ENCODE measurements at places on chromosomes 5 and 9.

- DNase-seq, result no peak
These were observed 10.4 kb downstream of the ISOC1 start for GRCh38 chr5:129104915-129105455.

DNA sequence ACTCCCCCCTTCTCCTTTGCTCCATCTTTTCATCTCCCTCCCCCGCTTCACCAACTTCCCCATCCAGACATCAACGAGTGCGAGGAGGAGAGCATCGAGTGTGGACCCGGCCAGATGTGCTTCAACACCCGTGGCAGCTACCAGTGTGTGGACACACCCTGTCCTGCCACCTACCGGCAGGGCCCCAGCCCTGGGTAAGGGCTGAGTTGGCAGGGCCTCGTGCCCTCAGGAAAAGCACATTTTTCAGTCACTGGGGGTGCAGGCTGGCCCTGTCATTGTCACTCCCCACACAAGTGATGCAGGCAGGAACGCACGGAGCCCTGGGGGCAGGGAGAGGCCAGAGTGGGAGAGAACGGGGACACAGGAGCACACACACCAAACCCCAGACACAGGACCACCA, 12.4 kb upstream of the ASS1 start:
- no peak for DNase-seq

GRCh38 chr5:164203581-164204225, 698.3 kb downstream of the MAT2B start:
- DNase-seq, result no peak

- no peak for DNase-seq
These were observed 30.4 kb upstream of the SYNPO start for GRCh38 chr5:150609843-150610584.

DNA sequence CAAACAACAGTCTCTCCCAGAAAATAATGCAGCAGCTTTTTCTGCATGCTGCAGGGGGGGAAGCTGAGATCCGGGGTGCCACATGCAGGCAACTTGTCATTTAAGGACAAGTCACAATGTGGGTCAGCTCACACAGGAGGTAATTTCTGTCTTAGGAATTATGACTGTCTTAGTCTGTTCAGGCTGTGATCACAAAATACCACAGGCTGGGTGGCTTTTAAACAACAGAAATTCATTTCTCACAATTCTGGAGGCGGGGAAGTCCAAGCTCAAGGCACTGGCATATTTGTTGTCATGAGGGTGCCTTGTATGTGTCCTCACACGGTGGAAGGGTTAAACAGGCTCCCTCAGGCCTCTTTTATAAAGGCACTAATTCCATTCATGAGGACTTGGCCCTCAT, 127.7 kb downstream of the DIRAS2 start:
- no peak for DNase-seq

- no peak for DNase-seq
These were observed 32.0 kb downstream of the SEMA5A start for GRCh38 chr5:9513827-9514226.

GRCh38 chr5:1545805-1546355, 22.1 kb upstream of the LPCAT1 start:
- DNase-seq, result no peak

- no peak for DNase-seq
These were observed 46.7 kb downstream of the PAX5 start for GRCh38 chr9:36987409-36987808.

GRCh38 chr5:72543811-72544210, 36.6 kb upstream of the ZNF366 start:
- no peak for DNase-seq

DNA sequence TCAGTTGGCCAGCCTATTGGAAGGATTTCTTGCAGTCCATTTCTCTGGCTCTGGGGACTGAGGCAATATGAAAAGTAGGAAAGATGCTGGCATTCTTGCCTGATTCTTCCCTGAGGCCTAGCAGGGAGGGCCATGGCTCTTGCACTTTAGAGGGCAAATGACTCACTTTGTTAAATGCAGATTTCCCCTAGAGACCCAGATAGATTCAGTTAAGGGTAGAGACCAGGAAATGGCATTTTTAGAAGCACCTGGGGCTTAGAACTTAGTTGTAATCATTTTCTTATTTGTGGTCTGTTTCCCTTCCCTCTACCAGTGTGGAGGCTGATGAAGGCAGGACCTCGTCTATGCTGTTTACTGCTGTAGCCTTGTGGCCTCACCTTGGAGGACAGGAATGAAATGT, 112.8 kb upstream of the NR3C1 start:
- no peak for DNase-seq

- no peak for DNase-seq
These were observed 557.3 kb downstream of the CDH12 start for GRCh38 chr5:22295832-22296231.

DNA sequence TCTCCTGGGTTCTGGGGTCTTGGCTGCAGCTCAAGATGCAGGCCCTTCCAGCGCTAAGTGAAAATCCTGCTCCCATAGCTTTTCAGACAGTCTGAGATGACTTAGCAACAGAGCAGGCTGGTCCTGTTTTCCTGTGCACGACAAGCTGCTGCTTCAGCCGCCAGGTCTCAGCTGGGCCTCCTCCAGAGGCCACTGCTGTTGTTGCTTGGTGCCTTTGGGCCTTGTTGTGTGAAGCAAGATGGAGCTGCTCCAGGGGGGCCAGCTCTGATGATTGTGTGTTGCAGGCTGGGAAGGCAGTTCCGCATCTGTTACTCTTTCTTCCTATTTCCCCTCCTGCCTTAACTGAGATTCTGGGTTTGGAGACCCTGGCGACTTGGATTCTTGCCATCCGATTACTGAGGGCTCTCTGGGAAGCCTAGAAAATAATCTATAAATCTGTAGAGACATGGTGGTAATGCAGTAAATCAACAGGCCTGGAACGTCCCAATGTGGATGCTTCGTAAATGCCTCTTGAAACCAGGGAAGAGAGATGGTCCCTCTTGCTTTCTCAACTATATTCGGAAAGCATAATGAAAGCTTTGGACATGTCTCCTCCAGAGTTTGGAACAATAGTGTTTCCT, 3.2 kb downstream of the MAP1B start:
- DNase-seq, result no peak

- no peak for DNase-seq
These were observed 101.1 kb upstream of the ZNF366 start for GRCh38 chr5:72608297-72608696.

DNA sequence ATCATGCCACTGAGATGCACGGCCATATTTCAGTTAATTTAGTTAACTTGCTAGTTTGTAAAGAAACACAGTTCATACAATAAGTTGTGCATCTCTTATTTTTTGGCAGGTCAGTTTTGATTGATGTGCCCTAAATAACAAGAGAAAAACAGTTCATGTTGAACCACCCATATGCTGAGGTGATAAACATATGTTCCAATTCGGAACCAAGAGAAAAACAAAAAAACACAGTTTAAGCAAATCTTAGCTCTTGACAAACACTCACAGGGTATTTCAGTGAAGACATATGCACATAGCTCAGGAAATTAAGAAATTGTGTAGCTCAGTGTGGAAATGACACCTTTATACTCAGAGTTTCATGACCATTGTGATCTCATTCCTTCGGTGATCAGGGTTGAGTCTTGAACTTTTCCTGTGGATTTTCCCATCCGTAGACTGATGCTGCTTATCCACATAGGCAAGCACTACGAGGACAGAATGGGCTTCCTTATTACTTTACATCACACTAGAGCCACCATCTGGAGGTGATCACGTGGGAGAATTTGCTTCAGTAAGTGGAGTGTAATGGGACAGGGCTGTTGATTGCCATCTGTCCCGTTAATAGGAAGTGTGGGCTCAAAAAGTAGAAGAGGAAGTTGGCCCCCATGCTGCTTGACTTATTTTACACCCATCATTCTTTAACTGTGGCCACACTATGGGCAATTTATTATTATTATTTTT, 773.0 kb downstream of the MTRR start:
- no peak for DNase-seq

- no peak for DNase-seq
These were observed 110.5 kb upstream of the FTMT start for GRCh38 chr5:121741156-121741555.

DNA sequence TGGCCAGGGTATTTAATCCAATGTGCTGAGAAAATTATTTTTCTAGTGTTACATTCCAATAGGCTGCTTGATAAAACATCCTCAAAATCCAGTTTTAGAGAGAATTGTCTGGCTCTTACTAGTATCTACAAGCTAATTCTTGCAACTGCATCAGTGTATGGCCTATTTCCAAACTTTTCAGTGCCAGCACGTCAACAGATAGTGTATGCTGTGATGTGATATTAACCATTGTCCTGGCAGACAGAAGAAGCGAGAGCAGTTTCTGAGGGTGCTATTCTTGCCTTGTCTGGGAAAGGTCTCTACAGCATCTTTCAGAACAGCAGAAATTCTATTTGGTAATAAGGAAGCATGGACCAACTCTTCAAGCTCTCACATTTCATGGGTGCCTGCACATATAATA, 174.2 kb upstream of the CDH12 start:
- no peak for DNase-seq

GRCh38 chr5:151751091-151751490, 7.3 kb downstream of the ATOX1 start:
- DNase-seq, result no peak

GRCh38 chr9:27784847-27785713, 211.8 kb upstream of the C9orf72 start:
- DNase-seq, result no peak

GRCh38 chr9:97703437-97704344, 6.6 kb upstream of the XPA start:
- no peak for DNase-seq

- DNase-seq, result no peak
These were observed 111.6 kb downstream of the ZNF608 start for GRCh38 chr5:124634741-124635323.

DNA sequence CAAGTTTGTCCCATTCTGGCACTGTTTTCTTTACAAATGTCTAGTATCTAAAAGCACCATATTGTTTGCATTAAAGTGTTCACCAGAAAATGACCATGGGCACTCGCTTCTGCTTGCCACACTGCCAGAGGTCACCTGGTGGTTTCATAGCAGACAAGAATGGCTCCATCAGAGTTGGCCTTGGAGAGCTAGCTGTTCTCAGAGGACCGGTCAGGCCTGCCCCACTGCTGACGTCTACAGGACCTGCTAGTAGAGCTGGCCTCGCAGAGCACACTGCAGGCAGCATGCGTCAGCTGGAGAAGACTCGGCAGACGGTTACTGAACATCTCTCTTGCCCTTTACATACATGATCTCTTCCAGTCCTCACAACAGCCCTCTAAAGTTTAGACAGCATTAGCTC, 8.7 kb upstream of the TLX3 start:
- DNase-seq, result no peak

GRCh38 chr5:56356121-56356835, 123.1 kb upstream of the ANKRD55 start:
- no peak for DNase-seq

- no peak for DNase-seq
These were observed 534.5 kb downstream of the BNC2 start for GRCh38 chr9:16335788-16336580.

DNA sequence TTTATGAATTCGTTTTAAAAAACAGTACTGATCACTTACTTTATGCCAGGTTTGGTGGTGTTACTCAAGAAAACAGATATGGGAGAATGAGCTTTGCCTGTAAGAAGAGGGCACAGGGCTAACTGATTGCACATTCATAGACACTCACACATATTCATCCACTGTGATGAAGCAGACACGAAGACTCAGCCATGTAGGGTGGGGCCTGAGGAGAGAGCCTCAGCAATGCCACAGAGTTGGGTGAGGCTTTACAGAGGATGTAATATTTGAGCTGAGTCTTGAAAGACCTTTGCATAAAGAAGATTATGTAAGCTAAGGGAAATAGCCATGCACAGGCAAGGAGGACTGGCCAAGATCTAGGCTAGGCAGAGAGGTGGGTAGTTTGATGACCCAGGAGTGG, 472.8 kb downstream of the PSAT1 start:
- DNase-seq, result no peak

DNA sequence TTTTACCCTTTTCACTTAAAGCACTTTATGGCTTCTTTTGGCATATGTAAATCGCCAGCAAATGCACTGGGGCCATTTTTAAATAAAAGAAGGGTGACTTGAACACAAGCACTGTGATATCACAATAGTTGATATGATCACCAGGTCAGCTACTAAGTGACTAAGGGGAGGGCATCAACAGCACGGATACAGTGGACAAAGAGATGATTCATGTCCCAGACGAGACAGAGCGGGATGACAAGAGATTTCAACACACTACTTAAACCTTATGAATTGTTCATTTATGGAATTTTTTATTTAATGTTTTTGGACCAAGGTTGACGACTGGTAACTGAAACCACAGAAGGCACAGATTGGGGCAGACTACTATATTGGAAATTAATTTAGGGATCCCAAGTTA, 54.1 kb downstream of the RORB start:
- no peak for DNase-seq

- DNase-seq, result no peak
These were observed 291.2 kb downstream of the CDH10 start for GRCh38 chr5:24353611-24354010.

DNA sequence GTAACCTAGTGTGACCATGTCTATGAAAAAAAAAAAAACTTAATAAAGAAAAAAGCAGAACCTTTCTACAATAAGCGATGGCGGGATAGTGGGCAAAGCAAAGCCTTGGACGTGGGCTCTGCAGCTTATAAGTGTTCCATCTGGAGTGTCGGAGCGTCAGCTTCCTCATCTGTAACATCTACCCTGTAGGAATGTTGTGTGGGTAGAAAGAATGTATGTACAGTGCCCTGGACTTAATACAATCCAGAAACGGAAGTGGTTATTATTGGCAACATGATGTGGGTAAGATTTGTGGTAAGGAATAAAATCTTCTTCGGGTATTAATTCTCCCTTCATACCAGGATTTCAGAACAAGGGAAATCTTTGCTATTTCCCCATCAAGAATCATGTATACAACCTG, 66.5 kb downstream of the SEMA5A start:
- DNase-seq, result no peak

- DNase-seq, result no peak
These were observed 18.3 kb downstream of the RFX3 start for GRCh38 chr9:3507395-3508077.

DNA sequence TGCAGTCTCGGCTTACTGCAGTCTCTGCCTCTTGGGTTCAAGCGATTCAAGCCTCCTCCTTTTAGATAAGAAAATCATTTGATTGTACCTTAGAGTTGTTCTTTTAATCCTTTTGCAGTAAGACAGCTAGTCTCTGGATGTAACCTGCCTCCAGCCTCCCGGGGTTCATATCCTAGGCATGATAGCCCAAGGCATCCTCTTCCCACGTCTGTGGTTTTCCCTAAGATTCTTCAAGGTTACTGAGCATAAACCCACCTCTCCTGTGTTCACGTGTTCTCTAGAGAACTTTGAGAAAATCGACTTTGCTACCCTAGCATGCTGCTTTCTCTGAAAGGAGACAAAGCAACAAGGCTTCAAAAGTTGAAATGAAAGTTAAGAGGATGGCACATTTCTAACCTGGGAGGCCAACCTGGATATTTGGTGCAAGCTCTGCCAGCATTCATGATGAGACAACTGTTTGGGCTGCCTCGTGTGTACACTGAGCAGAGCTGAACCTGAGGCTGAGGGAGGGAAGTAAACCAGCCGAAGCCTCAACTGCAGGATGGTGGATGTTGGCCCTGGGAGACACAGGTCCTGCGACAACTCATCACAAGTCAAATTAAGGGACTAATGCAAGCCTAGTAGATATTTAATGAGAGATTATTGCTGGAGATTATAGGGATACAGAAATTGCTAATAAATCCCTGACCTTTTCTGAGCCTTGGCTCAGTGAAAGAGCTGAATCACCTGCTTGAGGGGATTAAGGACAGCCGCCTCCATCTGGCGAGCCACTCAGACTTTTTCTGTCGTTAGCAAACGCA, 261.8 kb downstream of the ARHGAP26 start:
- no peak for DNase-seq

- DNase-seq, result no peak
These were observed 31.1 kb upstream of the PCA3 start for GRCh38 chr9:76733096-76733495.

Measured in activated naive CD4-positive, alpha-beta T cell treated with anti-CD3 and anti-CD28 coated beads, Interleukin-2, amount 50 U/mL, for 16 hours (primary cell).